ENCODE measurements at places on chromosomes 5 and 9.
A peak's percentile ranks its signal among the peaks of the same experiment; 100 is the strongest.

DNA sequence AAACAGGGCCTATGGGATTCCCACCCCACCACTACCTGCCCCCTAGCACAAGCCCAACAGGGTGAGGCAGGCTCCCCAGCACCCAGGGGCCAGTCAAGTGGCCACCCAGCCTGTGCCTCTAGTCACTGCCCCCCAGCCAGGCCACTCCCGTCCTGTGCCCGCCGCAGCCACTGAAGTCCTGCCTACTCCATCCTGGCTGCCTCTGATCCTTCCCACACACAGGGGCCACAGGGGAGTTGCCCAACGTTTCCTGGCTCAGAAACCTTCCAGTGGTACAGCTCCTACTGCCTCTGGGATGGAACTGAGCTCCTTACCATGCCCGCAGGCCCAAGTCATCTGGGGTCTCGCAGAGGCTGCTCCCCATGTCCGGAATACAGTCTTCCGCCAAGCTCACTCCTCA is 70.2 kb upstream of the STXBP1 start:
- DNase-seq, result no peak

GRCh38 chr5:157518963-157519362 is 56.6 kb downstream of the ADAM19 start:
- DNase-seq, result no peak

DNA sequence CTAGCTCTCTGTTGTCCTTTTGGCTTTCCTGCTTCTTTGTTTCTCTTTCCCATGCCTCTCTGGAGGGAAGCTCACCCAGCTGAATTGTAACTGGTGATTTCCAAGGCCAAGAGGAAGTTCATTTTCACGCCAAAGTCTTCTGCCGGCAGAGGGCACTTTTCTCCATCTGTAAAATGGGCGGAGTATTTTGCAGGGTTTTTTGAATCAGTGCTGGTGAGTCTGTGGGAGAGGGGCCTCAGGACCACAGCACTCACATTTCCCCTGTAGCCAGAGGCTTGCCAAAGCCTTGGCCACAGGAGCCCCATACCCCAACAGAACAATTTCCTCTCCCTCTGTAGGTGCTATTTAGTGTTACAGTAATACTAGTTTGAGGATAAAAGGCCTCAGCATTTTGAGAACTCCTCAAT is 42.3 kb upstream of the MATR3 start:
- DNase-seq, result no peak

- no peak for DNase-seq
These were observed 23.4 kb downstream of the C9orf50 start for GRCh38 chr9:129597355-129598088.

GRCh38 chr9:113492343-113493202 is 29.0 kb downstream of the RGS3 start:
- DNase-seq, result peak; percentile 7

DNA sequence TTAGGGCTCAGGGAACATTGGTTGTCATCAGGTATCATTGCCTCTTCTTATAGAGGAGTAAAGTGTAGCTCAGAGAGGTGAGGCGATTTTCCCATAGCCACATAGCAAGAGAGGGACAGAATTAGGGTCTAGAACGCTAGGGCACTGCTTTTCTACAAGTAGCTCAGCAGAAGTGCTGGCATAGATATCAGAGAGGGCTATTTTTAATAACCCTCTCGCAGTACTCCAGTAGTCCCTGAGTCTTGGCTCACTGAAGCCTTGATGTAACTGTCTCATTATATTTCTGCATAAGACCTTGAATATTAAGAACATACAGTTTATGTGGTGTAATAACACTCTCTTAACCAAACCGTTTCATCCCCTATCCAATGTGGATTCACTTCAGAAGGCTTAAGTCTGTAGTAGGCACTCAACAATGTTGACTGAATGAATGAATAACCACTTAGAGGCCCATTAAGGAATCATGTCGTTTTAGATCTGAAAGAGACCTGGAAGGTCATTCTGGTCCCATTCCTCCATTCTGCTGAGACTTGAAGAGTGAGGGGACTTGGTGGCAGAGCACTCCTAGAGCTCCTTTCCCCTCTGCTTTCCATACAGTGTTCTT is 4.7 kb upstream of the FRMPD1 start:
- DNase-seq, result peak; percentile 15

DNA sequence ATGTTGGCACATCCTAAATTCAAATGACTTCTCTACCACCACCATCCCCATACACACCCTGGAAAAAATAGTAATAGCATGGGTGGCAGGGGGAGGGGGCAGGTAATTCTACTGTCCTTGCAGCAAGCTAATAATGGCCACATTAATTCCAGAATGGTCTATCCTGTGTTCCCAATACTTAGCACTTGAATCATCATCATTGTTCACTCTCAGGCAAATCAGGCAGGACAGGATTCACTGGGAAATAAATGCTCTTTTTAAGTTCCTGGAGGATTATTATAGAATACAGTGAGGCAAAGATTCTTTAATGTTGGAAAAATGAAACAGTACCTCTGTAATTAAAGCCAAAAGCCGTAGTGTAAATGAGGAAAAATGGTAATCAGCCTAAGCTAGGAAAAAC is 254.5 kb downstream of the ARRDC3 start:
- DNase-seq, result no peak

GRCh38 chr5:120088412-120088811 is 375.7 kb upstream of the PRR16 start:
- DNase-seq, result no peak

GRCh38 chr5:390623-391491 is 52.1 kb upstream of the EXOC3 start:
- no peak for DNase-seq

DNA sequence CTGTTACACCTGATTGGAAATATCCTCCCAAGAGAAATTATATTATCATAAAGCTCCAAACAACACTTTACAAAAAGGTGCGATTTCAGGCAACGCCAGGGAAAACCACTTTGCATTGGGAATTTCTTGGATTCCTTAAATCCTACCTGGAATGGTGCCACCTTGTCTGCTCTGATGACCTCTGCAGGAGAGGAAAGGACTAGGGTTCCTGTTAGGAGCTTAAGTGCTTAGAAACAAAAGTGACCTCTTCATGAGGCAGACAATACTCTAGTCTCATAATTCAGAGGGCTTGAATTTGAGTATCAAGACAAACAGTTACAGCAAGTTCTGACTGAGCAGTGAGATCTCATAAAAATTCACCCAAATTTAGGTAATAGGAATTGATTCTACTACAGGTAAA is 33.9 kb upstream of the GLIS3 start:
- no peak for DNase-seq

DNA sequence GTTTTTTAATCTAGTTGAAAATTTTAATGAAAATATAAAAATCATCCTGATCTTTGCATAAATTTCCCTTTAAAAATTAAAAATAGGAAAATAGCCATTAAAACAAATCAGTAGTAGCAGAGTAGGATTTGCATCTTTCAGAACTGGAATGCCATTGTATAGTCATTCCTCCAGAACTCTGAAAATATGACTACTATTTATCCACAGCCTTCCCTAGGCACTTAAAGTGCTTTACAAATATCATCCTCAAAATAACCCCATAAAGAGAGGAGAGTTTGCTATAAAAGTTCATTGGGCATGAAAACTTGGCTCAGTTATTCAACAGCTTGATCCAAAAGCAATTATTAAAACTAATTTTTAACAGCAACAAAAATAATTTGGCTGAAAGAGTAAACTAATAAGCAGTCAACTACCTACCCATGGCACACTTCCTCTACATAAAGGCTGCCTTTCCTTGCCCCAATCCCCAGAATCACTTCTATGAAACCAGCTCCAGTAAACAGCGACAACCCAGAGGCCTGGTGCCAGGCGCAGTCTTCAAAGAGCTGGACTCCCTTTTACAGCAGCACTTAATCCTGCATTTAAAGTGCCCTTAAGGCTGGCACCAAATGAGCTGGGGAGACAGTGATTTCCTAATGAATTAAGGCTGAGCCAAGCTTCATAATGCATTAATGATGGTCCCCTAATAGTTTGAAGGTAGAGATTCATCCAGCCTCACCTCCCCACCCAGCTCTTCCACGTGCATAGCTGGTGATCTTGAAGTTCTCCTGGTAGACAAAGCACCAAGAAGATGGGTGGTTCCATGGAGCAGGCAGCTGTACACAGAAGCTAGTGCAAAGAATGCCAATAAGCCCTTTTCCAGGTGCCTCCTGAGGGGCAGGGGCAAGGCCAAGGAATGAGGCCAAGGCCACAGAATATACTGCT is 36.1 kb downstream of the LHFPL2 start:
- no peak for DNase-seq

DNA sequence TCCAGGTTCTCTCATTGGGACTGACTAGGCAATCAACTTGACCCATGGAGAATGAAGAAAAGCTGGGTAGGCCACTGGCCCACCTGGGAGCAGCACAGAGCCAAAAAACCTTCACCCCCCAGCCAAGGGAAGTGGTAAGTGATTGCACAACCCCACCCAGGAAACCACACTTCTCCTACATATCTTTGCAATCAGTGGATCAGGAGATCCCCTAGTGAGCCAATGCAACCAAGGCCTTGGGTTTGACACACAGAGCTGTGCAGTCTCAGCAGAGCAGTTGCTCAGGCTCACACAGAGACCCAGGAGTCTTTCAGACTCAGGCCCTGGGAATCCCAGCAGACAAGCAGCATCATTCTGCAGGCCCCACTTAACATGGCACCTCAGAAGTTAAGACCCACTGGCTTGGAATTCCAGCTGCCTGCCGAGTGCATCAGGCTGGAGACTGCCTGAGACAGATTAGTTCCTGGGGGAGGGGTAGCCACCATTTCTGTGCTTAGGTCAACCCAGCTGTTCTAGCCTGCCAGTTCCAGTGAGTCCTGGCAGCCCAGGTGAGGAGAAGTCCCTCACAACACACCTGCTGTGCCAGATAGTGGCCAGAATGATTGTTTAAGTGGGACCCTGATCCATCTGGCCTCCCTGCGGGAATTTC is 136.4 kb downstream of the SAXO1 start:
- no peak for DNase-seq

GRCh38 chr5:68818057-68818695 is 275.6 kb upstream of the SLC30A5 start:
- DNase-seq, result no peak

GRCh38 chr5:132422720-132423437 is 53.4 kb downstream of the SLC22A5 start:
- no peak for DNase-seq

DNA sequence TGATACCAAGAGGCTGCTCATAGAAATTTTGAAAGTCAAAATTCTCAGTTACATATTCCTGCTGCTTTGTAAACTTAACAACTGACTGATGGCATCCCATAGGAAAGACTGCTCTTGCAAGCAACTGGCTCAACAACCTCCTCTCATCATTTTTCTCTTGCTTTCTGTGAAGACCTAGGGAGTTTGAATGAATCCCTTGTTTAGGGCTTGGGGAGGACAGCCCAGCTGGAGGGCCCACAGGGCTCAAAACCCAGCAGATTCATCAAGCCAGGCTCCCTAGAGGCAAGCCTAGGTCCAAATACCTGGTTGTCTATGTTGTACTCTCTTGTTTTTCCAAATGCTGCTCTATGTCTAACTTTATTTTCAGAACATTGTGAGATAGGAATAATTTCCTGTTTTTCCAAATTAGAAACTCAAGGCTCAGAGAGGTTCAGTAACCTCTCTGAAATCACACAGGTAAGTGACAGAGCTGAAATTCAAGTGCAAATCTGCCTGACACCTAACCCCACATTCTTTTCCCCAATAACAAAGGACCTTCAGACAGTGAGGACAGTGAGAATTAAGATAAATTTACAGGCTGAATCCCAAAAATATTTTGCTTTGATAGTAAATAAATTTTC is 558.9 kb upstream of the KLF4 start:
- no peak for DNase-seq

DNA sequence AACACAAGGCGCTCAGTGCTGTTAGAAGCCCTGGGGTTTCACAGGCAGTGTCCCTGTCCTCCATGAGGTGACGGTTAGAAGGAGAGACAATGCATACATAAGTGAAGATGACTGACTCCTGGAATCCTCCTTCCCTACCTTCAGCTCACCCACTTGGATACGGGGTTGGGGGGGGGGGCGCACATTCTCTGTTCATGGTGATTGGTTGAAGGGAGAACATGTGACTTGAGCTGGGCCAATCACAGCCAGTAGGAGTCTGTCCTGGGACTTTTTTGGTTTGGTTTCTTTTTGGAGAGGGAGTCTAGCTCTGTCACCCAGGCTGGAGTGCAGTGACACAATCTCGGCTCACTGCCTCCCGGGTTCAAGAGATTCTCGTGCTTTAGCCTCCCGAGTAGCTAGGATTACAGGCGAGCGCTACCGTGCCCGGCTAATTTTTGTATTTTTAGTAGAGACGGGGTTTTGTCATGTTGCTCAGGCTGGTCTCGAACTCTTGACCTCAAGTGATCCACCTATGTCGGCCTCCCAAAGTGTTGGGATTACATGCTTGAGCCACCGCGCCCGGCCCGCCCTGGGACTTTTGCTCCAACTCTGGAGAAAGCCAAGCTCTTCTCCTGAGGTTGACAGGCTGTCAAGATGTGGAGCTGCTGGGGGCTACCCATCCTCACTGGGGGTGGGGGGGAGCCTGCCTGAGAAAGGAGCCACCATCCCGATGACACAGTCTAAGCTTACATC is 30.8 kb downstream of the SH3PXD2B start:
- DNase-seq, result no peak

DNA sequence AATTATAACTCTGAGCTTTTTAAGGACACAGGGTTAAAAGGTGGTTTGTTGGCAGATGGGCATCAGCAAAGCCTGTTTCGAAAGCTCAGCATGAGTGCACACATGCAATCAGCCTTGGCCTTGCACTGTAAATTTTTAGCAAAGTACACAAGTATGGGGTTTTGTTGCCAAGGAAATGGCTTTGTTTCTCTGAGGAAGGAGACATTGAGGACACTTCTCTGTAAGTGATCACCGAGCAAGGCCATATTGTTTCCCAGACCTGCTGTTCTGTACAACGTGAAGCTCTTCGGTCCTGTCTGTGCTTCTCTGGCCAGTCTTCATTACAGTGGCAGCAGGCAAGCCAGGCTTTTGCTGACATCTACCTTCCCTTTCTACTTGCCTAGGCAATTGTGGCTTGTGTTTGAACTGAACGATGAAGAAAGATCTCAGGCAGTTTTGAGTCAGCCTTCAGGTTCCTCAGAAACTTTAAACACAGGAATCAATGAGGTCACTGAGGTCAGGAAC is 27.9 kb upstream of the GLRX start:
- DNase-seq, result no peak

DNA sequence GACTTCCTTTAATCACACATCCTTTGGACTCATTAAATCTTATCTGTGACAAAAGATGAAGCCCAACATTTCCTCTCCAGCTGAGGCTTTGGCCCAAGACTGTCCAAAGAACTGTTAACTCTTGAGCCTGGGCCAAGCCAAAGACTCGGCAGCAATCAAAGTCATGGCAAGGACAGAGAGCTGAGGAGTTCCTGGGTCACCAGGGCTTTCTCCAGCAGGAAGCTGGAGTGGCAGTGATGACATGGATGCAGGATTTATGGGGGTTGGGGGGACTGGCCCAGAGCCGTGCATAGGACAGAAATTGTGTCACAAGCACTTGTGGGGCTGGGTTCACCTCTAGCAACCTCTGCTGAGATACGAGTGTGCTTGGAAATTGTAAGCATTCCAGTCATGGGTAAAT is 440.3 kb downstream of the PLK2 start:
- DNase-seq, result no peak
